Stimulated activated CD4-positive, alpha-beta T cell treated with anti-CD3 and anti-CD28 coated beads, TNF-alpha, amount 100 ng/mL, for 4 hours (primary cell): ENCODE measurements at places on chromosomes 5 and 9.

- no peak for DNase-seq
These were observed 252.5 kb downstream of the TRIM32 start for GRCh38 chr9:116939614-116940013.

GRCh38 chr5:57316798-57317327 lies 143.0 kb downstream of the GPBP1 start:
- no peak for DNase-seq

GRCh38 chr5:55441107-55441771 lies 93.5 kb downstream of the PLPP1 start:
- no peak for DNase-seq

DNA sequence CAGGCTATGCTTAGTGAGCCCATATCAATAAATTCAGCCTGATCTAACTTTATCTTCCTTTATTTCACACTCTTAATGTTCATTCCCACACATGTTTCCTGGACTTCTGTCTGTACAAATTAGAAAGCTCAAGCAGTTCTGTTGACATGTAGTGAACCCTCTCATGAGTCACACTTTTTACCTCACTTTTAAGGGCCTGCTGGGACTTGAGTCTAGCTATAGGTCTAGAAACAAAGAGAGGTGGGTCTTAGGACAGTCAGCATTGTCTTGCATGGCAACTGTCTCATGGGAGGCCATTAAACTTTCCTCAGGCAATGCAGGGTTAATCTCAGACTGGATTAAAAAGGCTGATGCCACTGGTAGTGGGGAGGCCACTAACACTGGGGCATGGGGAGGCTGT lies 8.6 kb upstream of the CCNH start:
- no peak for DNase-seq

- DNase-seq, result no peak
These were observed 30.6 kb upstream of the SEMA4D start for GRCh38 chr9:89528540-89528939.

GRCh38 chr9:73158723-73159122 lies 7.1 kb downstream of the ANXA1 start:
- DNase-seq, result no peak

GRCh38 chr9:104746798-104747197 lies 685 bp upstream of the NIPSNAP3A start:
- DNase-seq, result no peak

DNA sequence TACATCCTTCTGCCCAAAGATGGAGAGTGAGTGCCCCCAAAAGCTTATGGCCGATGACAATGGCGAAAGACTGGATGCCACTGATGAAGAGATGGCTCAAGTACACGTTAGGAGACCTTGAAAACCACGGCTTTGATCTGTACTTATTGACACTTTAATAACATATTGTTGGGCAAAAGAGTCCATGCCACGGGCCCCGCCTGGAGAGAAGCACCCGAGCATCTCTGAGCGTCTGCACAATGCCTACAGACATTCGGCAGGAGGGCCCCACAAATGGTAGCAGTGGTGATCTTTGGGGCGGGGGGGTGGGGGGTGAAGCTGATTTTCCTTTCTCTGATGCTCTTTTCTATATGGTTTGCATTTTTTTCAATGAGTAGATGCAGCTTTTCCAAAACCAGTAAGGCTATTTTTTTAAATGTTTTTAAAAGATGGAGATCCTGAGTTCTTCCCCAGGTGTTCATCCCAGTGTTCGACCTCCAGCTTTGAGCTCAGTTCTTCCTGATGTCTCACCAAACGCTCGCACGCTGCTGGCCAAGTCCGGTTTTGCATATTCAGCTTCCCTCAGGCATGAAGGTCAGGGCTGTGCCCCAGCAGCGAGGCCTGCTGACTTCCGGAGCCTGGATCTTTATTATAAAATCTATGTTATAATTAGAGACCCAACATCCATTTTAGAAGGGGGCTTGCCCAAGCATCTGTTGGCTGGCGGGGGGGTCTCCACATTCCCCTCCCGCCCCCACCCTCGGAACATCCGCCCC lies 34.3 kb upstream of the BARHL1 start:
- no peak for DNase-seq

GRCh38 chr5:42992088-42992879 lies 47.8 kb downstream of the ANXA2R start:
- DNase-seq, result peak; percentile 52

DNA sequence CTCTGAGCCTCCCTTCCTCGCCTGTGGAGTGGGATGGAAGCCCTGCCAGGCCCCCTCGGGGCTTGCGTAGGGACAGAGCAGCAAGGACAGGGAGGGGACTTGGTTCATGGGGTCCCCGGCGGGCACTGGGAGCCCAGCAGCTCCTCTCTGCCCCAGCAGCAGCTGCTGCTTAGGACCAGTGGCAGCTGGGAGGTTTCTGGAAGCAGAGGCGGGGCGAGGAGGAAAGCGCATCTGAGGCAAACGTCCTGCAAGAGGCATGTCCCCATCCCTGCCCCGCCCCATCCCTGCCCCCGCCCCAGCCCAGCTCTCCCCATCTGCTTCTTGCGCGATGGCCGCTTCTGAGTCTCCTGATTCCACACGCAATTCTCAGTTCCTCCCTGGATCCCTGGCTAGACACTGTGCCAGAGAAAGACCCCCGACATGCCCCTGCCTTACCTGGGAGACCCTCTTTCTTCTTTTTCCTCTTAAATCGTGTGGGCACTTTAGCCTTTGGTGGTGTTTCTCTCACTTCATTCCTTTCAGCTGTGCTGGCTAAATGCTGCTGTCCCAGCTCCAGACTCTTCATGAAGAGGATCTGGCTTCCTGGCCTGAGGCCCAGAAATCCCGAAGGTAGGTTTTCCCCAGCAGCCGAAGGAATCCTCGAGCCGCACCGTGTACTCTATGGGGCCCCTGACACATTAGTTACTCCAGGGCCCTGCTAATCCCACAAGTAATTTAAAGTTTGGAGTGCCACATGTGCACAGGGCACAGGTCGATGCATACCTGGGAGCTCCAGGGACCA lies 4.4 kb upstream of the OR2S2 start:
- DNase-seq, result no peak

GRCh38 chr9:69579032-69579758 lies 93.0 kb downstream of the APBA1 start:
- DNase-seq, result no peak

DNA sequence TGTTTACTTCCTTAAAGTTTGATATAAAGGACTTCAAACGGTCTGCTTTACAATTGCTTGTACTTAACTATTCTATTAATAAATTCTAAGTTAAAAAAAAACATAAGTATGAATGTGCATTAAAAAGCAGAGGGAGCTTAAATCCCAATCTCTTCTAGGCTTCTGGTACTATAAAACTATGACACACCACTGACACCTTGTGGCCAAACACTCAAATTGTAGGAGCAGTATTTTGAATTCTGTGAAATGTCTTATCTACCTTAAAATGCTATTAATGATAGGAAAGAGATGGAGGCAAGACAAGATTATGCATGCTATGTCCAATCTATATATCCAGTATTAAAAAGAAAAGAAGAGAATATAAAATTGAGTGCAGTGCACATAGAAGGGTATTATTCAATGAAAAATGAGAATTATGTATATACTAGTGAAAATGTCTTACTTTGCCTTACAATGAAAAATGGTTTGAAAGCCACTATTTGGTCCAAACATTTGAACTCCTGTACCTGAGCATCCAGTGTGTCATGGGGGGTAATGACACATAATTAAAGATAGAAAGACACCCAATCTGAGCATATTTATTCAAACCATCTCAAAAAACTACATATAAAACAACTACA lies 87.6 kb downstream of the ERP44 start:
- DNase-seq, result no peak

- DNase-seq, result no peak
These were observed 83.6 kb downstream of the ANKH start for GRCh38 chr5:14787801-14788579.
